ENCODE measurements at places on chromosomes 2 and 18. TPM values are rescaled to one million over a fixed set of nuclear protein-coding genes. Genes with fewer than 3 reads are reported as not detected.

The DPP4 gene
- 0.84 TPM for polyA plus RNA-seq

DNA sequence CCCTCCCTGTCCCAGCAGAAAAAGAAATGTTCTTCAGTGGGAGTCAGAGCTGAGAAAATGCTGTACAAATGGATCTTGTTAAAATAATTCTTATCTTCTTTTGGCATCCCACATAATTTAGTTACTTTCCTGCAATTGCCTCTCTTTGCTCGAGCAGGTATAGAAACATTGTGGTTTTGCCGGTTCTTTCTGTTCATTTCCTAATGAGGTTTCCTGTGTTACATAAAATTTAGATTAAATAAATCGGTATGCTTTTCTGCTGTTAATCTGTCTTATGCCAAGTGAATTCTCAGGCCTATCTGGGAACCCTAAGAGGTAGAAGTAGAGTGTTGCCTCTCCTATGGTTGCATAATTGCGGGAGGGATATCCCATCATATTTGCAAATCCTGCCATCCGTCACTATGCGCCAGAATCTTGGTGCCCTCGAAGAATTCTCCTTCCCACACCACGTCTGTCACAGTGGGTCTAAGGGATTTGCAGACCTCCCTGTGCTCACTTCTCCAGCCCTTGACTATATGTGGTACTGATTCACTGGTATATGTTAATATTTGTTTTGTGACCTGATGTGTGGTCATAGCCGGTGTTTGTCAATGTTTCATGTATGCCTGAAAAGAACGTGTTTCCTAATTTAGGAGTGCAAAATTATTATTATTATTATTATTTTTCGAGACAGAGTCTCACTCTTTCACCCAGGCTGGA, 12.2 kb upstream of the HDAC4 start:
- DNase-seq = no peak

DNA sequence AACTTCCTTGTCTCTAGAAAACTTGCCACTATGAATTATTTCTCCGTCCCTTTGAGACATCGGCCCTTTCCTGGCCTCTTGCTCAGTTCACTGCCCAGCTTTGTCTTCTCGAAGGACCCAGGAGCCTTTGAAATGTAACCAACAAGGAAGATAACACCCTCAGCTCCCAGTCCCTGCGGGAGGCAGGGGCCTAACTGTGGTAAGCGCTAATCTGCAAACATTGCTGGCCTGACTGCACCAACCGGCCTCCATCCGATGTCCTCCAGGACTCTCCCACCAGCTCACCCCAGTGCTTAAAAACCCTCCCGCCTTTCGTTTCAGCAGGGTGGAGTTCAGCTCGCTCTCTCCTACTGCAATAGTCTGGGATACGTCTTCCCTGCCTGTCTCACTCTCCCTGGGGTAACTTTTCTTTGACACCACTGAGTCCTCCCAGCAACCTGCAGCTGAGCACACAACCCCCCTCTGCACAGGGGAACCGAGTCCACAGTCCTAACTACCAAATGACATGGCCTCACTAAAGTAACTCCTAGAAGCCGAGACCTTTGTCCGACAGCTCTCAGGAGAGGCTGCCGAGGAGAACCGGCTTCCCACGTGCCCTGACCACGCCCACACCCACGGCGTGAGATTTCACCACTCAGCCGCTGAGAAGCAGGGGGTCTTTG, 76.1 kb downstream of the MBP start:
- DNase-seq = no peak

GRCh38 chr2:196183172-196183473, 11.7 kb upstream of the STK17B start:
- DNase-seq = no peak

GRCh38 chr2:16151651-16152050, 211.3 kb downstream of the MYCN start:
- no peak for DNase-seq

All from endothelial cell of umbilical vein (primary cell).